ENCODE measurements at places on chromosomes 16 and 17.

DNA sequence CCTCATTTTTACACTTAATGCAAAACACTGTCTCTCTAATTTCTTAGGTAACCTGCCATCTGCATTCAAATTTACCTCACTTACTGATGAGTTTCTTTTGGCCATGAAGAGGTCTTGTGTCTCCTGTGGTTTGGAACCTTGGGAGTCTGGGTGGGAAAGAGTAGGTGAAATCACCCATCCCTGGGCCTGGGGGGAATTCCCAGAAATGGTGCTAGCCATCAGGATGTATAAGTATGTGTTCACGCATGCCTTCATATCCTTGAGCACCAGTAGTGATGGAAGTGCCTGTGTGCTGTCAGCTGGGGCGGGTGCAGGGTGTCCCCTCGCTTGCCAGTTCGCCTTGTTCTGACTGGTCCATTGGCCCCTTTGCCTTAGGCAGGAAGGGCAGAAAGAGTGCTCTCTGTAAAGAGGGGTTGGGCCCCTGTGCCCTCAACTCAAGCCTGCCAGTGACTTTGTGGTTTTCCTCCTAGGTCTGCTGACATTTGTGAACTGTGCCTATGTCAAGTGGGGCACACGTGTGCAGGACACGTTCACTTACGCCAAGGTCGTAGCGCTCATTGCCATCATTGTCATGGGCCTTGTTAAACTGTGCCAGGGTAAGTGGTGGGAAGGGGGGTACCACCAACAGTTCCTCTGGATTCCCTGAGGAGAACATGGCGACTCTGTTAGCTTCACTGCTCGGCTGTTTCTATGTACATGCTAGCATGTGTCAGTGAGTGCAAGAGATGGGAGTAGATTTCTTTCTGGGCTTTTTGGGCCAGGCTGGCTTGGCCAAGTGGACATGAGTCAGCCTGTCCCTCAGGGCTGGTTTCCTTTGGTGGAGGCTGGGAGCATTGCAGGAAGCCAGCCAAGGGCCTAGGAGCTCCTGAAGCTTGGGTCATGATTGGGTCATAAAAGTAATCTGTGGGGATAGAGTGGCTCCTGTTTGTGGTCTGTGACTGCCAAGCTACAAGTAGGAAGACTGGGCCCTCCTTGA is 23.2 kb downstream of the SLC7A6OS start:
- DNase-seq: no peak

- no peak for DNase-seq
These were observed 336.7 kb downstream of the FOXL1 start for GRCh38 chr16:86914876-86915717.

DNA sequence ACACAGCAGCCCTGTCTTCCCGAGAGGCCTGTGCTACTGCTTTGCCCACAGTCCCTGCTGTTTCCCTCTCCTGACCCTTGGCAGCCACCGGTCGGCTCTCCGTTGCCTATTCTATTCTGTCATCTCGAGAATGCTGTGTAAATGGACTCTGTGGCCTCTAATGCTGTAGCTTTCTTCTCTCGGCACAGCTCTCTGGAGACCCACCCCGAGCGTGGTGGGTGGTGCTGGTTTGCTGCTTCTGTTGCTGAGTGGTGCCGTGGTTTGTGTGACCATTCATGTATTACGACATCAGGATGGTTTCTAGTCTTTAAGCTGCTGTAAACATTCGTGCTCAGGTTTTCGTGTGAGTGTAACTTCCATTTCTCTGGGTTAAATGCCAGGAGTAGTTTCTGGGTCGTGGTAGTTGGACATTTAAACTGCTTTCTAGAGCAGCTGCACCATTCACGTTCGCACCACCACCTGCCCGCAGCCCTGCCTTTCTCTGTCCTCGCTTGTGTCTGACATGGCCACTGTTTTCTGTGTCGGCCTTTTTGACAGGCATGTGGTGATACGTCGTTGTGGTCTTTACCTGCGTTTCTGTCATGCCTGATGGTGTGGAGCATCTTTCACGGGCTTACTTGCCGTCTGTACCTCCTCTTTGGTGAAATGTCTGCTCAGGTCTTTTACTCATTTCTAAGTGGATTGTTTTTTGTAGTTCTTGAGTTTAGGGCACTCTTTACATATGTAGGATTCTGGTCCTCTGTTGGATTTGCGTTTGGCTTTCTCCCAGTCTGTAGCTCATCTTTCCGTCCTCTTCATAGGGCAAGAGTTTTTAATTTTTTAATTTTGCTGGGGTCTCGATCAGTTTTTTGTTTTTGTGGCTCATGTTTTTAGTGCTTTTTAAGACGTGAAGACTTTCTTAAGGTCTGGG is 47.7 kb upstream of the ZNF750 start:
- DNase-seq: no peak

GRCh38 chr17:13266606-13267005 is 248.8 kb upstream of the ELAC2 start:
- DNase-seq: no peak

GRCh38 chr17:41324180-41325075 is 8.9 kb upstream of the KRTAP17-1 start:
- DNase-seq: no peak

GRCh38 chr17:10018461-10018891 is 113.4 kb upstream of the RCVRN start:
- no peak for DNase-seq

DNA sequence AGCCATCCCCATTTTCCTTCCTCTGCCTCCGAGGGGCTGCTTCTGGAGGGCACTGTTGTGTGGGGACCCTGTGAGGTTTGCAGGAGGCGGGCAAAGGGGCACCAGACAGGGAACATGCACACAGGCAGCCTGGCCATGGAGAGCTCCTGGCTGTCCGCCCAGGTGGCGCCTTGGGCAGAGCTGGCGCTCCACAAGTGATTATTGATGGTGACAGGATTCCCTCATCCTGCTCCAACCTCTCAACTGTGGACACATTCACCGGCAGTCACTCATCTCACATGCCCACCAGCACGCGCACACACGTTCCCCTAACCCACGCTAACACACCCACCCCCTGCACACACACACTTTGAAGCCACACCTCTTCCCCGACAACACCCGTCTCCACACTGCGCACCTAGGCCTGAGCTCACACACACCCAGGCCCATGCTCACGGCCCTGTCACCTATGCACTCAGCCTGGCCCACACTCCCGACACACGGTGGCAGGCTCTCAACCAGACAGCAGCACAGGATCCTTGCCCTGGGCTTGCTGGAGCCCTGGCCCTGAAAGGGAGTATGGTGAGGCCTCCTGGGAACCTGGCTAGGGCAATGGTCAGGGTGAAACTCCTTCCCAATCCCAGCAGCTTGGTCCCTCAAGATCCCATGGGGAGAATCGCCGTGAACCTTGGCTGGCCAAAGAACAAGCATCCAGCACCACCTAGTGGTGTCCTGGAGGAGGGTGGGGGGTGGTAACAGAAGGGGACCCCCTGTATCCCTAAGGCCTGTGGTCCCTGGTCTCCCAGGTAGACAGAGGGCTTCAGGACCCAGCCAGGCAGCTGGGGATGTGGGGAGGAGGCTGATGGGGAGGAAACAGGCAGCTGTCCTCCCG is 3.6 kb downstream of the PNMT start:
- DNase-seq: no peak

- DNase-seq: no peak
These were observed 224.2 kb downstream of the PARN start for GRCh38 chr16:14405611-14406537.

DNA sequence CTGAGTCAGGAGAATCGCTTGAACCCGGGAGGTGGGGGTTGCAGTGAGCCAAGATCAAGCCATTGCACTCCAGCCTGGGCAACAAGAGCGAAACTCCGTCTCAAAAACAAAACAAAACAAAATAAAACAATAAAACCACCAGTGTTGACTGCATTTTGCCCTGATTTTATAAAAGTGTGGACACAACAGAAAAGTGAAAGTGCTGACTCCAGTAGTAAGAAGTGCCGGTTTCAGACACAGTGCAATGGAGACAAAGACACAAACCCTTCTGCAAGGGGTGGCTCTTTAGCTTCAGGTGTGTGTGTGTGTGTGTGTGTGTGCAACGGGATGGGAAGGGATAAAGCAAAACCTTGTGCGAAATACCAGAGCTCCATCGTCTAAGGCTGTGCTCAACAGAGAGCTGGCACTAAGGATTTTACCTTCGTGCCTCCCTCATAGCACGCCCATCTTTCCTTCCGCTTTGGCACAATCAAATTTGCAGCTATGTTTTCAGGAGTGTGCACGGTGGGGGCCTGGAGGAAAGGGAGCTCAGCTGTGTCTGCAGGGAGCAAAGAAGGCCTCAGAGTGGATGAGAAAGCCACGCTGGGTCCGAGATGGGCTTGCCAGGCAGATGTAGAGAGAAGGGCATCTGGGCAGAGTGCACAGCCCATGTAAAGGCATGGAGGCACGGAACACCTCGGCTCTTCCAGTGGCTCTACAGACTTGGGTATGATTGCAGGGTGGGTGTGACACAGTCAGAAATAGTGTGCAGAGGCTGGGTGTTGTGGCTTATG is 15.5 kb downstream of the MXRA7 start:
- DNase-seq: no peak

GRCh38 chr16:23302045-23302956 is at the start of gene SCNN1B:
Gene SCNN1B, plus strand, starts transcription at chr16:23302302. Its CDS starts 46,298 bp downstream, at chr16:23348600.
- no peak for DNase-seq

DNA sequence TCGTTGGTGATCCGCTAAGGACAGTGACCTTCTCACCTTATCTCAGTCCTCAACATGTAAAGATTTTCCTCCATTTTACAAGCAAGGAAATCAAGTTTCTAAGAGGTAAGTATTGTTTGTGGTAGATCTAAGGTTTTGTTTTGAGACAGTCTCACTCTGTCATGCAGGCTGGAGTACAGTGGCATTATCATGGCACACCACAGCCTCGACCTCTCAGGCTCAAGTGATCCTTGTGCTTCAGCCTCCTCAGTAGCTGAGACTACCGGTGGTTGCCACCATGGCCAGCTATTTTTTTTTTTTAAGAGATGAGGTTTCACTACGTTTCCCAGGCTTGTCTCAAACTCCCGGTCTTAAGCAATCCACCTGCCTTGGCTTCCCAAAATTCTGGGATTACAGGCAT is 34.9 kb downstream of the PRKCA start:
- no peak for DNase-seq

All from stimulated activated CD4-positive, alpha-beta T cell treated with anti-CD3 and anti-CD28 coated beads, Interleukin-1b, Interleukin-23, amount 100 ng/mL, for 1 hour (primary cell).